ENCODE measurements at places on chromosomes 7 and 10.

DNA sequence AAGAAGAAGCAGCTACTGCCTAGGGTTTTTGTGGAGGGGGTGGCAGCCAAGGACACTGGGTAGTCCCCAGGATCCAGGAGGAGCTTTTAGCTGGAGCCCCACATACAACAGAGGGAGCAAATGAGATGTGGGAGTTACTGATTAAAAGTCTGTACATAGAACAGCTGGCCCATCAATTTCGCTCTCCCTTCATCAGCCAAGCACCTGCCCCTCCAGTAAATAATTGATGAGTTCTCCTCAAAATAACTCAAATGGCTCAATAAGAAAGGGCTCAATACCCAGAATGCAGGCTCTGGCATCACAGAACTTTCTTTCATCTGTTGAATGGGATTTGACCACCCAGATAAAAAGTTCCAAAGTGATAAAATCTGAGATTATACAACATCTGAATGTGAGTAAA, 15.1 kb upstream of the WNT8B start:
- DNase-seq: no peak

DNA sequence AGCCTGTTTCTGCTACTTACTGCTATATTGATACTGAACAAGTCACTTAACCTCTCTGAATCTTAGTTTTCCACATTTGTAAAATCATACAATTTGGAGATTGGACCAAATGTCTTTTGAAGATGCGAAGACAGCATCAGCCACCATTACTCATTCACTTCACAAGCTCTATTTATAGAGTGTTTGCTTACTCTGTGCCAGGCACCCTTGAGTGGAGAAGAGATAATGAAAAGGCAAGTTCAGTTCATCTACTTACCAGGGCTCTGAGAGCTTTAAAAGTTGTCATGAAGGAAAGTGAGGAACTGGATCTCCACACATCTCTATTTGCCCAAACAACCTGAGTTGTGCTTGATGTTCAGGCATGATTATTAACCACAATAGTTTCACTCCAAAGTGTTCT, 277.5 kb downstream of the CSTF2T start:
- no peak for DNase-seq

GRCh38 chr7:73340514-73340913, 12.6 kb downstream of the FKBP6 start:
- no peak for DNase-seq

DNA sequence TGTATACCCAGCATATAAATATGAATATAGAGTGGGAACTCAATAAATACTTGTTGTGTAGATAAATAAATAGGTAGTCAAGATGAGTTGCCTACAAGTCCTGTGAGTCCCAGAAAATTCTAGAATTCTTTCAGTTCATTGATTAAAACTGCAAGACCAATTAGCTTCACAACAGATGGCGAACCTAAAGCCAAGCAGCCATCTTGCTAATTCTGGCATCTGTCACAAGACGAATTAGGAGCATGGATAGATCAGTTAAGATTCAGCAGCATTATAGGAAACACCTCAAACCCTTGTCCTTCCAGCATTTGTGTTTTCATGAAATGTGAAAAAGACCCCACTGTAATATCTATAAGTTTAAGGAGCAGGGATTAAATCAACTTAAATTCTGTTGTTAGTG, 552.7 kb downstream of the MAGI2 start:
- no peak for DNase-seq

- no peak for DNase-seq
Measured at GRCh38 chr7:50982626-50983025, 199.9 kb upstream of the GRB10 start.

DNA sequence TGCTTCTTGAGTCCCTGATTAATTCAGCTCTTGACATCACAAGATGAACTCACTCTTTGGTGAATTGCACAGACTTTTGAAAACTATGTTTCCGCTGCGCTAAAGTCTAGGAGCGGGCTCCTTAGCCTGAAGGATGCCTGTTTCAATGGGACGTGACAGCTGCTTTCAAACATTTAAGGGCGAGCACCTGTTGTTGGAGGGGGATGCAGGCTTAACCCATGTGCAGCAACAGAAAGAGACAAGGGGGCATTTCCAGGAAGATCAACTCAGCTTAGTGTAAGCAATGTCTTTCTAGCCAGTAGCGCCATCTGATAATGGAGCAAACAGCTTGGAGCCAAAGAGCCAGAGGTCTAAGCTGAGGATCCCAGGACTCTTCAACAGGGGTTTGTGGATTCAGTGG, 8.4 kb upstream of the PFKFB3 start:
- no peak for DNase-seq

- DNase-seq: no peak
Measured at GRCh38 chr10:113158183-113158582, 208.1 kb downstream of the TCF7L2 start.

GRCh38 chr10:73628405-73628804, 12.9 kb downstream of the MYOZ1 start:
- no peak for DNase-seq

GRCh38 chr7:133980804-133981203, 146.3 kb upstream of the LRGUK start:
- DNase-seq: no peak

GRCh38 chr10:96570983-96571964, 15.5 kb downstream of the TM9SF3 start:
- no peak for DNase-seq

- no peak for DNase-seq
Measured at GRCh38 chr10:119969609-119970008, 77.1 kb downstream of the SEC23IP start.

- no peak for DNase-seq
Measured at GRCh38 chr7:27122077-27122910, 8.3 kb downstream of the HOXA4 start.

DNA sequence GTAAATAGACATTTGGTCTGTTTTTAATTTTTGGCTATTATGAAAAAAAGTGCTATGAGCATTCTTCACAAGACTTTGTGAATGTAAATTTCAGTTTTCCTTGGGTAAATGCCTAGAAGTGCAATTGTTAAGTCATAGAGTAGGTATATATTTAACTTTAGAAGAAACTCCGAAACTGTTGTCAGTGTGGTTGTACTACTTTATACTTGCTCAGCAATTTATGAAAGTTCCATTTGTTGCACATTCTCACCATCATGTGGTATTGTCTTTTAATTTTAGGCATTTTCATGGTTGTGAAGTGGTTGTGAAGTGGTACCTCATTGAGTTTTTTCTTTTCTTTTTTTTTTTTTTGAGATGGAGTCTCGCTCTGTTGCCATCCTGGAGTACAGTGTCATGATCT, 60.0 kb downstream of the TYW1 start:
- no peak for DNase-seq

GRCh38 chr10:91215384-91215783, 5.1 kb upstream of the PCGF5 start:
- no peak for DNase-seq

GRCh38 chr7:151167197-151167961, at the start of gene GBX1:
GBX1 (minus strand) TSS chr7:151167694; CDS start chr7:151167548, 146 bp downstream.
- no peak for DNase-seq

GRCh38 chr10:52599551-52600200, 172.9 kb downstream of the MBL2 start:
- no peak for DNase-seq

GRCh38 chr7:98679741-98680140, 62.7 kb downstream of the NPTX2 start:
- no peak for DNase-seq

- no peak for DNase-seq
Measured at GRCh38 chr7:133572087-133572486, 319.2 kb downstream of the EXOC4 start.

GRCh38 chr7:55314967-55315366, 50.2 kb upstream of the LANCL2 start:
- no peak for DNase-seq

- DNase-seq: no peak
Measured at GRCh38 chr10:58971211-58971610, 205.2 kb upstream of the PHYHIPL start.

DNA sequence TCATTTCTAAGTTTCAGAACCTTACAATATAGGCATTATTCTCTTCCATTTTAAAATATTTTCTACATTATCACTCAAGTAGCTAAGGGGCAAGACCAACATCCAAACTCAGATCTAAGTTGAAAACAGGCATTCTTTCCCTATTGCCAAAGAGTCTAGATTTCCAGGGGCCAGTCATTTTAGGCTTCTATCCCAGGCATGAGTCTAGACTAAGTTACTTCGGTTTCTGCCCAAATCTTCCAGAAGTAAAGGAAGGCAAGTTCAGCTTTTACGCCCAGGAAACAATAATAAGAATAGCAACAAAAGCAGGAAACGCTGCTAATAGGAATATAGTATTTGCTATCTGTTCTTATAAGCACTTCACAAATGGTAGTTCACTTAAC, 189.9 kb downstream of the DGKI start:
- DNase-seq: no peak

DNA sequence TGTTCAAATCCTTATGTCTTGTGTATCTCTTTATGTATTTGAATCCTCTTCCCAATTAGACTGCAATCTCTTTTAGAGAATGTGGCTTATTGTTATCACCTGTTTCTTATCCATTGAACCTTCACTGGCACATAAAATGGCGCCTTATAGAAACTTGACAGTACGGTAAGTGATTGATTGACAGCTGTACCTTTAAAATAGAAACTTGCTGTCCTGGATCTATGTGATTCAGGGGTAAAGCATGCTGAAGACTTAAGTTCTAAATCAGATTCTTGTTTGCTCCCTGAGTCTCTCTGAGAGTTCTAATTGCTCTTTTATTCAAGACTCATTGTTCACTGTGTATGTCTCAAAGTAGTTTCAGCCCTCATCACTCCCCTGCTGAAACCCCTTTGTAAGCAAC, 91.3 kb downstream of the CACNB2 start:
- DNase-seq: no peak

GRCh38 chr7:39923091-39923490, 27.0 kb upstream of the CDK13 start:
- DNase-seq: no peak

GRCh38 chr7:110017405-110017804, 1073.5 kb upstream of the LRRN3 start:
- DNase-seq: no peak

DNA sequence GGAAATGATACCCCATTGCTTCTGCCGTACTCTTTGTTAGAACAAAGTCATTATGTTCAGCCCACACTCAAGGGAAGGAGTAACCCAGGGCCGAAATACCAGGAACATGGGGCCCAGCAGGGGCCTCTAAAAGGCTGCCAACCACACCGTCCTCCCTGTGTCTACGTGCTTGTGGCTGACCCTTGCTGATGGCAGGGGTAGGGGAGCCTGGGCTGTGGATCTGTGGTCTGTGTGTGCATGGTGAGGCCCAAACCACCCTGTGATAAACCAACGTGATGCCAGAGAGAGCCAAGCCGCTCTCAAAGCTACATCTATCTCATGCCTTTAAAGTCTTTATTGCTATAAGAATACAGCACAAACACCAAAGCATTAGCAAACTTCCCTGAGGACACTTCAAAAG, 159.2 kb downstream of the CCDC3 start:
- no peak for DNase-seq

- no peak for DNase-seq
Measured at GRCh38 chr10:116110736-116111135, 162.3 kb downstream of the GFRA1 start.

- no peak for DNase-seq
Measured at GRCh38 chr10:124392626-124393342, 25.9 kb downstream of the OAT start.

- DNase-seq: no peak
Measured at GRCh38 chr10:109534193-109534592, 389.1 kb downstream of the XPNPEP1 start.

DNA sequence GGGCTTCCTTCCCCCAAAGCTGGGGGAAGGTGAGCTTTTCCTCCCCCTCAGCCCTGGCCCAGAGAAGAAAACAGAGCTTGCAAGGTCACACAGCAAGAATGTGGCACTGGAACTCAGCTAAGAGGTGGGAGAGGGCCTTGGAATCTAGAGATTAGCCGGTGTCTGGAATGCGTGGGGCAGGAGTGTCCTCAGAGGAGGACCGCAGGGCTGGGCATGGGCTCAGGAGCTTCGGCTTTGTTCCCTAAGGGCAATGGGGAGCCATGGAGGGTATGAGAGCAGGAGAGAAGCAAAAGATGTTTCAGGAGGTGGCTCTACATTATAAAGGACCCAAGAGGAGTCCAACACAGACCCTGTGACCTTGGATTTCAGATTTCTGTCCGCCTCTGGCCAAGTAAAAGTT, 127.2 kb upstream of the TNRC18 start:
- no peak for DNase-seq

DNA sequence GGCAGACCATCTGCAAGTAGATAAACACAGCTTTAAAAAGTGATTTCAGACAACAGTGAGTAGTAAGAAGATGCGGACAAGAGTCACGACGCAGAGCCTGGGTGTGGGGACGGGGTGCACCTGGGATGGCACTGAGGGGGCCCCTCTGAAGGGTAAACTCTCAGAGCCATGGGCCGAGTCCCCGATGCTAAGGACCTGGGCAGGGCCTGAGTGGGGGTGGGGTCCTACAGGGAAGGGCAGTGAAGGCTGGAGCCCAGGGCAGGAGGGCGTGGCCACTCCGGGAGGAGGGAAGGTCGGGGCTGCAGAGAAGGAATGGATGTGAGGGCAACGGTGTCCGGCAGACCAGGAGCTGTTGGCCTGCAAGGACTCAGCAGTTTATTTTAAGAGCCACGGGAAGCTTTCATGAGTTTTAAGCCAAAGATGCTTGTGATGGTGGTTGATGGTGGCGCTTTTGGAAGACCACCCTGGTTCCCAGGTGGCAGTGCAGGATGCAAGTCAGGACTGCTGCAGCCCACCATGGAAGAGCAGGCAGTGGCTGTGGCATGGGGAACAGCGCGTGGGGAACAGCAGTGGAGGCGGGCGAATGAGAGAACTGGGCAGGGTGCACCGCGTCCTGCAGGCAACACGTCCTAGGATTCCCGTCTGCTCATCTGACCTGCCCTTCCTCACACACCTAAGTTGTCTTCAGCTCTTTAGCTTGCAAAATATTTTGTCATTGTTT, 296.8 kb downstream of the DNAJB6 start:
- no peak for DNase-seq

- no peak for DNase-seq
Measured at GRCh38 chr7:29598613-29599012, 35.0 kb downstream of the PRR15 start.

- DNase-seq: no peak
Measured at GRCh38 chr7:114943953-114944744, 22.3 kb downstream of the MDFIC start.

- DNase-seq: peak; percentile 6
Measured at GRCh38 chr7:100127866-100128636, 1.3 kb downstream of the MBLAC1 start.
